ENCODE measurements at places on chromosomes 2 and 18.

DNA sequence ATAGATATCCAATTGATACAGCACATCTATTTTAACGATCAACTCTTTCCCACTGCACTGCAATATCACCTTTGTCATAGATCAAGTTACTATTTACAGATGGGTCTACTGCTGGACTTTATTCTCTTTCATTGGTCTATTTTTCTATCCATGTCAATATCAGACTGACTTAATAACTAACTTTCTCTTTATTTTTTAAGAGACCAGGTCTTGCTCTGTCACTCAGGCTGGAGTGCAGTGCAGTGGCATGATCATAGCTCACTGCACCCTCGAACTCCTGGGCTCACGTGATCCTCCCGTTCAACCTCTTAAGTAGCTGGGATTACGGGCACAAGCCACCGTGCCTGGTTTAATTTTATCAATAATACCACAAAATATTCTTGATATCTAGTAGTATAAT, 71.2 kb downstream of the TLK1 start:
- no peak for DNase-seq

GRCh38 chr18:8367217-8367988, 241.8 kb upstream of the RAB12 start:
- peak; percentile 30 for DNase-seq

- peak; percentile 34 for DNase-seq
Measured at GRCh38 chr2:57696016-57696415, 350.6 kb upstream of the VRK2 start.

DNA sequence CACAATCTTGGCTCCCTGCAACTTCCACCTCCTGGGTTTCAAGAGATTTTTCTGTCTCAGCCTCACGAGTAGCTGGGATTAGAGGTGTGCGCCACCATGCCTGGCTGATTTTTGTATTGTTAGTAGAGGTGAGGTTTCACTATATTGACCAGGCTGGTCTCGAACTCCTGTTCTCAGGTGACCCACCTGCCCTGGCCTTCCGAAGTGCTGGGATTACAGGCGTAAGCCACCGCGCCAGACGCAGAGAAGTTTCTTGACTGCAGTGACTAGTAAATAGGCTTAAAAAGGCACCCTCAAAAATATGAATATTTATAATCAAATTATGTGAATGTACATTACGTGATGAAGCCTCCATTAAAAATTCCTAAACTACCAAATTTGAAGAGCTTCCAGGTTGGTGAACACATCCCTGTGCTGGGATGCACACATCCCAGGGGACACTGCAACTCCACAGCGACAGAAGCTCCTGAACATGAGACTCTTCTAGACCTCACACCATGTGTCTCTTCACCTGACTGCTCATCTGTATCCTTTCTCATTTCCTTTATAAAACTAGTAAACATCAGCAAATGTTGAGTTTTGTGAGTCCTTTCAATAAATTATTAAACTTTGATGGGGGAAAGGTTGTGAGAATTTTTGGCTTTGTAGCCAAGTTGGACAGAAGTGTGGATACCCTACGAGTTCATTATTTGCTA, 203.3 kb upstream of the SPOPL start:
- no peak for DNase-seq

DNA sequence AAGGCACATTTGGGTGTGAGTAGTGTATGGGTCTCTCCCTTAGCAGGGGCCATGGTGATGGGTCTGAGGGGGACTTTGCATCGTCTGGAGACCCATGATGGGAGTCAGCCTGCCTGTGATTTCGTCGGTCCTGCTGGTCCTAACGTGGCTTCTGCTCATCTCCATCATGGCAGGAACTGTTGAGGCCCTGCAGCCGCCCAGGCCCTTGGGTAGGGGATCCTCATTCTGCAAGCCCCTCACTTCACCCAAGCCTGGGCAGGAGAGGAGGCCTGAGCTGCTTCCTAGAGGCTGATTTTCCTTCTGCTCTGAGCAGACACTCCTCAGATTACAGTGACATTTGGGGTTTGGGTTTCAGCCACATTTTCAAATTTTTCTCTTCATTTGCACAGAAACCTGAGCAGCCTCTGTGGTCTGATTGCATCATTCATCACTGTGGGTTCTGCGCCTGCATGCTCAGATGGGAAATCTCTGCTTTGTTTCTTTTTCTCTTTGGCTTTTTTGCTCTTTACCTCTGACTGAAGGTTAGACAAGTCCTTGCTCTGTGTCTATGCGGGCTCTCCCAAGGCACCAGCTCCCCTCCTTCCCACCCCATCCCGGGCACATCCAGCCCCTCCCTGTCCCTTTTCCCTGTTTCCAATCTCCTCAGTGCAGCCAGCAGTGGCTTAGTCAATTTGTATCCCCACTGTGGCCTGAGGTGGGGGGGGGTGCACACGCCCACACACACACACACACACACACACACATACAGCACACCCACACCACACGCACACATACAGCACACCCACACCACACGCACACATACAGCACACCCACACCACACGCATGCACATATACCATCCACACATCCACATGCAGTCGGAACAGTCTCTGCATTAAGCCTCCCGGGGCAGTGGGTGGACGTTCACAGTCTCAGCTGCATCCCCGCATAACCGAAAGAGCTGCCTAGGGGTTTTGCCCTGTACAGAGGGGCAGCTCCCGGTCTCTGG, 305.4 kb upstream of the HS6ST1 start:
- peak; percentile 95 for DNase-seq
